GM06990 (cell line): ENCODE measurements at places on chromosomes 16 and 17.

GRCh38 chr17:65202844-65203571, 65.8 kb downstream of the RGS9 start:
- DNase-seq = no peak

GRCh38 chr17:52170963-52171572, 12.6 kb upstream of the CA10 start:
- DNase-seq = no peak

DNA sequence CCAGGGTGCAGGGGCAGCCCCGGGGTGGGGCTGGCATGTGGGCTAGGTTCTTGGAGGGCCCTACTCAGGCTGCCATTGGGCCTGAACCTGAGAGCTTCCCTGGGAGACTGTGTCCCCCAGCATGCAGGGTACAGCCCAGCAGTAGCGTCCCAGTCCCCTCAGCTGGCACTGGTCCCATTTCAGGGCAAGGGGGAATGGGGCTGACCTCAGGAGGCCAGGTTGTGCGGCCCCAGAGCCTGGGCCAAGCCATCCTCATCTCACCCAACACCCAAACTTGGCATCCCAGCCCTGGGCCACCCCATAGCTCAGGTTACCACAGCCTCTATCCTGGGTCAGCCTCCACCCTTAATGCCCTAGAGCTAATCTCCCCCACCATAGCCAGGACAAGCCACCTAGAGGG, 6.3 kb downstream of the PLXDC1 start:
- DNase-seq = no peak

GRCh38 chr17:47855737-47856136, 4.8 kb upstream of the SP6 start:
- DNase-seq = no peak

DNA sequence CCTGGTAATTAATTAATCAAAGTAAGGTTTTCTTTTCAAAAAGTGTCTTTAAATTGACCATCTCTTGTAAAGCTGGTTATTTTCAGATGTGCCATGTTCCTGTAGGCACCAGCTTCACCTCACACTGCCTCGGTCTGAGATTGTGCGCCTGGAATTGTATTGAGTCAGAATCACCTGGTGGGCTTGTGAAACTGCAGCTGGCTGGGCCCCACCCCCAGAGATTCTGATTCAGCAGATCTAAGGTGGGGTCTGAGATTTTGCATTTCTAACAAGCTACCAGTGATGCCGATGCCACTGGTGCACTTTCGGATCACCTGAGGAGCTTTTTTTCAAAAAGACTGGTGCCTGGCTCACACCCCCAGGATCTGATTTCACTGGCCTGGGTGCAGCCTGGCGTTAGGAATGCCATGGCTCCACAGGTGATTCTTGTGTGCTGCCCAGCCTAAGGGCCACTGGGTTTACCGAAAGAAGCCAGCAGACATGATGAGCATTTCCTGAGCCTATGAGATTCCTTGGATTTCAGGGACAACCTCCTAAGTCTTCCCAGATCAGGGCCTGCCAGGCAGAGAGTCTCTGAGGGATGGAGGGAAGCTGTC, 59.2 kb upstream of the TOB1 start:
- no peak for DNase-seq

GRCh38 chr16:63216696-63217423, 1180.6 kb upstream of the CDH8 start:
- DNase-seq = no peak

DNA sequence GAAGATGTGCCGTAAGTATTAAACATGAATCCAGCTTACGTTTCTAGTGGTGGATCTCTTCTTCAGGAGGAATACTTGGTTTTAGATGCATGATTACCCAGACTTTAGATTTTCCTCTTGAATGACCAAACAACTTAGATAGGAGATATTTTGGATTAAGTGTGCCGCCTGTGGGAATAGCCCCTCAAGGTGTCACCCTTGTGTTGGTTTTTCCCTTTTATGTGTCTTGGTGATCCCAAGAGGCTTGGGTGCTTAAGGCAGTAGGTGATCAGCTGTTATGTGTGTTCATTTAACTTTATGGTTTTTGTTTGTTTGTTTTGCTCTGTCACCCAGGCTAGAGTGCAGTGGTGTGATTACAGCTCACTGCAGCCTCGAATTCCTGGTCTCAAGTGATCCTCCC, 115.1 kb downstream of the PPM1E start:
- DNase-seq = no peak

GRCh38 chr17:61128661-61129115, 271.0 kb upstream of the TBX2 start:
- no peak for DNase-seq

- DNase-seq = no peak
Observed at GRCh38 chr16:24007391-24007790, 171.6 kb downstream of the PRKCB start.

DNA sequence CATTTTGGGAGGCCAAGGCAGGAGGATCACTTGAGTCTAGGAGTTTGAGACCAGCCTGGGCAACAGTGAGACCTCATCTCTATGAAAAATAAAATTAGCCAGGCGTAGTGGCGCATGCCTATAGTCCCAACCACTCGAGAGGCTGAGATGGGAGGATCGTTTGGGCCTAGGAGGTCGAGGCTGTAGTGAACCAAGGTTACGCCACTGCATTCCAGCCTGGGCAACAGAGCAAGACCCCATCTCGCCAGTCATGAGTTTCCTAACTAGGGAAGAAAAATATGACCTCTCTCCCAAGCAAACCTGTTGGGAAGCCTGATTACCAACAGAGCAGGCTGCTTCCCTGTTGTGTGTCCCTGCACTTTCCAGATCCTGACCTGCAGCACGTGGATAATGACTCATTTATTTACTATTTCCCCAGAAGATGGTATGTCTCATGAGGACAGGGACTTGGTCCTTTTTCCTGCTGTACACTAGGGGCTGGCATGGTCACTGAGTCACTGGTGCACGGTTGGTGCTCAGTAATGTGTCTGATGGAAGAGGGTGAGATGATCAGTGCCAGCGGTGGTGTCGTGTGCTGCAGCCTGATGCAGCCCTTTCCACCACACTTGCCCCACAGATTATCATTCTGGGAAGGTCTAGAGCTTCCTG, 30.8 kb downstream of the NMT1 start:
- no peak for DNase-seq

DNA sequence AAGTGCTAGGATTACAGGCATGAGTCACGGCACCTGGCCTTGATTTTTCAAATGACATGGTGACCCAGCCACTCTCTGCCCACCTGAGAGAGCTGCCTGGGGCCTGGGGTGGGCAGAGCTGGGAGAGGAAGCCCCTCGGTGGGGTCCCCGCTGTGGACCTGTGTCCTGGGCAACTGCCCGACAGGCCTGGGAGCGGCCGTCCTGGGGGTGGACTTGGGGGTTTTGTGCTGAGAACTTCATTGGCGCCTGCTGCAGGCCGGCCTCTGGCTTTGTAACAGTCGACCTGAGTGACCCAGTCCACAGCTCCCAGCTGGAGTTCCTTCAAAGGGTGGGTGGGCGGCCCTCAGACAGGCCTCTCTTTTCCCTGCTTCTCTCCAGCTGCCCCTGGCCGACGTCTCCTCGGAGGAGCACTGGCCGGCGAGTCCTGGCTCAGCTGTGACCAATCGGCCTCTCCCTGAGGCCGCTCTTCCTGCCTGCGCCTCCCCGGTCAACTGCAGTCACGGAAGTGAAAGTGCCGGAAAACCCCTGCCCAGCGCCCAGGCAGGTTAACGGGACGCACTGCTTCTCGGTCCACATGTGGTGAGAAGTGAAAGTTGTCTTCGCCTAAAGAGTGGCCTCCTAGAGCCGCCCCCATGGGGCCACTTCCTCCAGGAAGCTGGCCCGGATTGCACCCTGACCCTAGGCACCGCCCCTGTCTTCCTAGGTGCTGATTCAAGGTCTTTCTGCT, 5.5 kb downstream of the CBFA2T3 start:
- peak; percentile 83 for DNase-seq

DNA sequence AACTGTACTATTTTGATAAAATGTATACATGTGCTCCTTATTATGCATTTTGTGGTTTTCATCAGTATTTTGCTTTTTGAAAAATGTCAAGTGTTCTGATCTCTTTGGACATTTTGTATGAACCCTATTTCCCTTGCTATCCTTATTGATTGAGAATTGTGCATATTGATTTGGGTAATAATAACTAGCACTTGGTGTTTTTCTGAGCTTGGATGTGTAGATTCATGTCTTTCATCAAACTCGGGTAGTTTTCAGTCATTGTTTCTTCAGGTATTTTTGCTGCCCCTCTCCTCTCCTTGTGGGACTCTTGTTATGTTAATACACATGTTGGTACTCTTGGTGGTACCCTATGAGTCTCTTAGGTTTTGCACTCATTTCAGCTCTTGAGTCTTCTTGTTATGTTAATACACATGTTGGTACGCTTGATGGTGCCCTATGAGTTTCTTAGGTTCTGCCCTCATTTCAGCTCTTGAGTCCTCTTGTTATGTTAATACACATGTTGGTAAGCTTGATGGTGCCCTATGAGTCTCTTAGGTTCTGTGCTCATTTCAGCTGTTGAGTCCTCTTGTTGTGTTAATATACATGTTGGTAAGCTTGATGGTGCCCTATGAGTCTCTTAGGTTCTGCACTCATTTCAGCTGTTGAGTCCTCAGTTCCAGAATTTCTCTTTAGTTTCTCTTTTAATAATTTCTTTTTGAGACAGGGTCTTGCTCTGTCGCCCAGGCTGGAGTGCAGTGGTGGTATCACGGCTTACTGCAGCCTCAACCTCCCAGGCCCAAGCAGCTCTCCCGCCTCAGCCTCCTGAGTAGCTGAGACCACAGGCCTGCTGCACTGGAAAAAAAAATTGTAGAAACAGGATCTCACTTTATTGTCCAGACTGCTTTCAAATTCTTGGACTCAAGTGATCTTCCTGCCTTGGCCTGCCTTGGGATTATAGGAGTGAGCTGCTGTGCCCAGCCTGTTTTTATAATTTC, 19.3 kb downstream of the ZNF750 start:
- no peak for DNase-seq

DNA sequence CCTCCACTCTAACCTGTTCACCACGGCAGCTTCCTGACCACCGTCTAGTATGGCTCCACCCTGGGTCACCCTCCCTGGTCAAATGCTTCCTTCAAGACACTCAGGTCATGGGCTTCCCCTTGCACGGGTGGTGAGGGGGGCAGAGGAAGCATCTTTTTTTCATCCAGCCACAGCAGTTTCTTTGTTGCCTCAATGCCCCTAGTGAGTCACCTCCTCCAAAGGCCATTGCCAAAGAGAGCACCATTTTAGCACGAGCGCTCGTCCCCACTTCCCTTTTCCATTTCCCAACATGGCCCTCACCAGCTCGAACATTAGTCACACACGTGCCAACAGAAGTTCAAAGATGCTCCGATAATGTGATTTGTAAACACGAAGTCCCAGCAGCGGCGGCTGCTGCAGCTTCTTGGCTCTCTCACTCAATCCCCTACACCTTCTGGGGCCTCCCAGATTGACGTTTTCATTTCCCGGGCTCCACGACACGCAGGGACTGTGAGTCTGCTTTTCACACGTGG, 134.6 kb downstream of the GAS7 start:
- no peak for DNase-seq

- DNase-seq = no peak
Observed at GRCh38 chr16:87043231-87044031, 273.8 kb downstream of the C16orf95 start.

DNA sequence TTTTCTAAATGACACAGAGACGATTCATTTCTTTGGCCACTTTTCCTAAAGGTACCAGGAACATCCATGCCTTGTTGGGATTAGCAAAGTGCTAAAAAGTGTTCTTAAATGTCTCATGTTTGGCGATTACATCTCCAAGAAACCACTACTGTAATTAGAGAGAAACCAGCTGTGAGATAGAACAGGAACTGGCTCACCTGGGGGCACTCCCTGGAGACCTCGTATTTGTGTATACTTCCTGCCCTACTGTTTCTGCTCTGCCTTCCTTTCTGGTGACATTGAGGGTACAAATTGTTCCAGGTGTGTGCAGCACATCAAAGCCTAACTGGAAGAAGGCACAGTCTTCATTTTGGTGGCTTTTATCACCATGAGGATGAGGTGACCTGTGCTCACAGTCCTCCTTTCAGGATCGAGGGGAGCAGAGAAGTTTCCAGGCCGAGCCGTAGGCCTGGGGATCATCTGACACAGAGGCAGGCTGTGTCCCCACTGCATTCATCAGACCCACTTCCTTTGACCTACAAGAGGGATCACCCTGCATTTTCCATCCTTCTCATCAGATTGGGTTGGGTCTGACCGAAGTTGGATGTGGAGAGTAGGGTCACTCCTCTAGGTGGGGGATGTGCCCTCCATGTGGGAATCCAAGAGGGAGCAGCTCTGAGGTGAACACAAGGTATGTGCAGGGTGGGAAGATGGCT, 23.7 kb downstream of the CCL4 start:
- DNase-seq = peak; percentile 61

GRCh38 chr16:77822661-77823060, 34.3 kb downstream of the VAT1L start:
- no peak for DNase-seq

GRCh38 chr17:42422958-42423712, at the start of gene CAVIN1:
Gene CAVIN1 (minus strand): TSS chr17:42423256. CDS start chr17:42423097, 159 bp downstream.
- DNase-seq = no peak

GRCh38 chr17:14737984-14738651, 437.2 kb downstream of the HS3ST3B1 start:
- DNase-seq = no peak

DNA sequence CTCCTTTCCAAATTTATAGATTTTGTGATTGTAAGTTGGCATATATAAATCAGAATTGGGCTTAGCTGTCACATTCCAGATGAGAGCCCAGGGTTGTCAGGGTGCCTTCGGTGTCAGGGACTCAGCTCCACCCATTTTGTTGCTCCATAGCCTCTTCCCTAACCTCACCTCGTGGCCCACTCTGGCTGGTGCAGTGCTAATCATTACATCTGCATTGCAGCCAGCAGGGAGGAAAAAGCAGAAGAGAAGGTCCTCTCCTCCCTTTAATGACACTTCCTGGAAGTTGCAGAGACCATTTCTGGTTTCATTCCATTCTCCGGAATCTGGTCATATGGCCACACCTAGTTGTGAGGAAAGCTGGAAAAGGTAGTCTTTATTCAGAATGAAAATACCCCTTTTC, 113.3 kb downstream of the CCT6B start:
- DNase-seq = no peak

DNA sequence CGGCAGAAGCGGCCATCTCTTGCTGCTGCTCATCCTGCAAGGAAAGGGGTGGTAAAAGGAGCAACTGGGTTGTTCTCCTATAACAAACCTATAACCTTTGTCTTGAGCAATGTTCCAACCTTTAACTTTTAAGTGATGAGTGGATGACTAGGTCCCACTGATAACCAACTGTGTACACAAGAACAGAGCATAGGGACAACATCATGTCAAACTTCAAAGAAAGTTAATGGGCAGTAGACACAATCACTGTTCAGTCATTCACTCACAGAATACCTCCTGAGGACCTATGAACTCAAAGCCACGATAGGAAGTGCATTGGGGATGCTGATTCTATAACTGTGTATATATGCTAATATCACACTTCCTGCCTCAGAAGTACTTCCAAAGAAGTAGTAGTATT, 21.6 kb downstream of the CFAP97D1 start:
- DNase-seq = no peak

DNA sequence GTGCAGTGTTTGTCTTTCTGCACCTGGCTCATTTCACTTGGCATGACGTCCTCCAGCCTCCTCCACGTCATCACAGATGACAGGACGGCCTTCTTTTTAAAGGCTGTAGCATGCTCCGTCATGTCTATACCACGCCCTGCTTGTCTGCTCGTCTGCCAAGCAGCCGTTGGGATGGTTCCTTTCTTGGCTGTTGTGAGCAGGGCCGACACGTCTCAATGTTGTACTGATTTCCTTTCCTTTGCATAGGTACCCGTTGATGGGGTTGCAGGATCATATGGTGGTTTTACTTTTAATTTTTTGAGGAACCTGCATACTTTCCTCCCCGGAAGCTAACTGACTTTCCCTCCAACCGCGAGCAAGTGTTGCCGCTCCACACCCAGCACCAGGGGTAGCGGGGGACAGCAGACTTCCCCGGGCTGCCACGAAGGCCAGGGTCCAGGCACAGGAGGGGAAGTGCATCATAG, 212.2 kb upstream of the ZNF469 start:
- no peak for DNase-seq
